ENCODE measurements at places on chromosomes 6 and 20.

GRCh38 chr20:36547186-36548005, 6.1 kb downstream of the MYL9 start:
- no peak for DNase-seq

- DNase-seq: no peak
Observed at GRCh38 chr20:7858734-7859250, 81.5 kb downstream of the HAO1 start.

DNA sequence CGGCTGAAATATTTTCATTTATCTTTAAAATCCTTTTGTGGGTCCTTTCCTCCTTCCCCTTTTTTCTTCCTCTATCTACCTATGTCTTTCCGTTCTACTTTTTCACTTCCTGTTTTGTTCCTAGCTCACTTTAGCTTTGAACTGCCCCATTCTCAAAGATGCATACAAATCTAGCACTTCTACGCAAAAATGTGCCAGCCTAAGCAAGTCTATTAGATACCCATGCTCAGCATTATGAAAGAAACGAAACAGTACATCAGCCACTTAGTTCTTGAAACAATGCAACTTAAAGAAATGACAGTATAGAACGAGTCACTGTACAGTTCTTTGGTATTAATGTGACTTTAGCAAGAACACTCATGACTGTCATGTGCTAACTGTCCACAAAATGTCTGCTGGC, 47.3 kb upstream of the MARCKS start:
- no peak for DNase-seq

DNA sequence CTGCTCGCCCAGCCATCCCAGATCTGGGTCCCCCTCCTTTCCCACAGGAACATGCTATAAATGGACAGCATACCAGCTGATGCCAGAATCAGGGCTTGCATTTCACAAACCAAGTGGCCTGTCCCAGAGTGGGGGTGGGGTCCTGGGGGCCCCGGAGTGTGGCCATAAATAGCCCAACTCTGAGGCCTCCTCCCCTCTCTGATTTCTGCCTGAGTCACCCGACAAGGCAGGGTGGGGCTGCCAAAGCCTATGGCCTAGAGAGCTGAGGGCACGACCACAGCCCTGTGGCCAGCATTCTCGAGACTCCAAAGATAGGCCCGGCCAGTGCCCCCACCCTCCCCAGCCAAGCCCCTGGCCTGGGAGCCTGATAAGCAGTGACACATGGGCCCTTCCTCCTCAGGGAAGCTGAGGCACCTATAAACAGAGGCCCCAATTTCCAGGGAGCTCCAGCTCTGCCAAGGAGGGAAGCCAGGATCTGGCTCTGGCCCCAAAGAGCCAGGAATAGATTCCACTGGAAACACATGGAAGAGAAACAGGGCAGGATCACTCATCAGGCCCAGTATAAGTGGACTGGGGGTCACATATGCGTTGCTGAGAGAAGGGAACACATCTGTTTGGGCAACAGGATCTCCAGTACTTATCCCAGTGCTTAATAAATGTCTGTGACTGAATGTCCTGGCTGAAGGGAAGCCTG, 20.3 kb downstream of the SNTA1 start:
- DNase-seq: no peak

DNA sequence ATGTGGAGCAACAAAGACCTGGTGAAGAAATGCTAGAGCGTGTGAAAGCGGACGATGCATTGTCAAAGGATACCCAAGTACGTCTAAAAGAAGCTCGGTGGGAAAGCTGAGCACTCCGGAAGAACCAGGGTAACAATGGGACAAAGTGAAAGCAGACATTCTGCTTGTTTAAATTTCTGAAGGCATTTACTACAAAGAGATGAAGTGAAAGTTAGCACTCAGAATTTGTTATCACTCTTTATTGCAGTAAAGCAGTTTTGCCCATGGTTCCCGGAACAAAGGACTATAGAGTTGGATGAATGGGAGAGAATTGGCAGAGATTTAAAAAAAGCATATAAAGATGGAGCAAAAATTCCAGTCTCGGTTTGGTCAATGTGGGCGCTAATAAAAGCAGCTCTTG, 12.8 kb upstream of the IRAK1BP1 start:
- no peak for DNase-seq

- no peak for DNase-seq
Observed at GRCh38 chr6:43246301-43247113, 3.2 kb downstream of the TTBK1 start.

GRCh38 chr6:123316733-123317323, 319.9 kb downstream of the TRDN start:
- DNase-seq: no peak

GRCh38 chr6:142207265-142207877, 60.3 kb downstream of the VTA1 start:
- DNase-seq: peak; percentile 8

DNA sequence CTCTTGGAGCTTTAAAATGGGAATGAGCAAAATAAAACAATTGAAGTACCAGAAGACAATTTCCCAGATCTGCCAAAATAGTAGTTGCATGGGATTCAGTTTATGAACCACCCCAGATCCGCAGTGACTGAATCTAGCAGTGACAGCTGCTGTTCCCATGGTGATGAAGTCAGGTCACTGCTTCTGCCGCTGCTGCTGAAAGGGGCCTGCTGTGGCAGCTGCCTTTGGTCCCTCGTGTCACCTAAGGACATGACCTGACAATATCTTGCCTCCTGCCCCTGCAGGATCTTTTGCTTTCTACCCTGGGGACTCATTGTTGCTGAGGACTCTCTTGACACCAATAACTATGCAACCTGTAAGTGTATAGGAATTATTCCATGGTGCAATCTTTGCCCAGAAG, 34.3 kb upstream of the OGFRL1 start:
- DNase-seq: no peak

GRCh38 chr6:141057761-141058160, 1075.0 kb upstream of the GJE1 start:
- no peak for DNase-seq

DNA sequence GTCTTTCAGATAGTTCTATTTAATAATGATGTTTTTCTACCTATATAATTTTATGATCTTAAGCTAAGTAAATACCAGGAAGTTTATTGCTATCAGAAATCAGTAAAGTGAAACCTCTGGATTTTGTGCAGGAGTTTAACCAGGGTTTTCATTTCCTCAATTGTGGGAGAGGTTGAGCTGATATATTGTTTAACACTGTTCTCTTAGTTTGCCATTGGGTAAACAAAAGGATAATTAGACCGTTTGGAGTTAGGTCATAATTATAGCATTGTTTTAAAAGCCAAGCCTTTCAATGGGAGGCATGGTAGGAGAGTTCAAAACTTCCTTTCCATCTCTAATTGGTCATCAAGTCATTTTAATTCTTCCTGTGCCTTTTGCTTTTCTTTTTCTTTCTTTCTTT, 58.7 kb downstream of the STXBP5 start:
- DNase-seq: no peak

GRCh38 chr6:127124680-127125079, 6.2 kb downstream of the RSPO3 start:
- no peak for DNase-seq

Measured in stimulated activated CD8-positive, alpha-beta memory T cell treated with anti-CD3 and anti-CD28 coated beads, Interleukin-4, amount 100 ng/mL, for 1 hour (primary cell).